ENCODE measurements at places on chromosomes 7 and 10. TPM values are rescaled to one million over a fixed set of nuclear protein-coding genes. Genes with fewer than 3 reads are reported as not detected.
A peak's percentile ranks its signal among the peaks of the same experiment; 100 is the strongest.

DNA sequence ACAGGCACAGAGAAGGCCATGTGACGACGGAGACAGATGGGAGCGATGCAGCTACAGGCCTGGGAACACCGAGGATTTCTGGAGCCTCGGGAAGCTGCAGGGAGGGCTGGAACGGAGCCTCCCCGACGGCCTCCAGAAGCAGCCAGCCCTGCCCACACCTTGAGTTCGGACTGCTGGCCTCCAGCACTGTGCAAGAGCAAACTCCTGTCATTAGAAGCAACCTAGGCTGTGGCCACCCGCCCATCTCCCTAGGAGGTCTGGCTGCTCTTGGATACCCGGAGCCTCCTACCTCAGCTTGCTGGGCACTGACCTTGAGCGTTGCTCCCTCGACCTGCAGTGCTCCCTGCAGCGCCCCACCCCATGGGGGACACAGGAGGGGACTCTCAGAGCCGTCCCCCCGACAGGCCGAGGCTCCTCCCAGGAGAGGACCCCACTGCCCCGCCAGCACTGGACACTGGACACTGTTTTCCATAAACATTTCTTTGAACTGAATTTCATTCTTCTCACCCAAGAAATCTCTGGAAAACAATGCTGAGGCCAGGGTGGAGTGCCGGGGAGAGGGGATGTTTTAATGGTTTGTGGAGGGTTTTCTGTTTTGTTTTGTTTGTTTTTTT lies 22.5 kb upstream of the TNRC18 start:
- DNase-seq: no peak

GRCh38 chr7:141397236-141398163 lies 153.7 kb upstream of the AGK start:
- DNase-seq: no peak

GRCh38 chr7:142313528-142313927 lies 55.7 kb upstream of the PRSS58 start:
- peak; percentile 72 for DNase-seq

DNA sequence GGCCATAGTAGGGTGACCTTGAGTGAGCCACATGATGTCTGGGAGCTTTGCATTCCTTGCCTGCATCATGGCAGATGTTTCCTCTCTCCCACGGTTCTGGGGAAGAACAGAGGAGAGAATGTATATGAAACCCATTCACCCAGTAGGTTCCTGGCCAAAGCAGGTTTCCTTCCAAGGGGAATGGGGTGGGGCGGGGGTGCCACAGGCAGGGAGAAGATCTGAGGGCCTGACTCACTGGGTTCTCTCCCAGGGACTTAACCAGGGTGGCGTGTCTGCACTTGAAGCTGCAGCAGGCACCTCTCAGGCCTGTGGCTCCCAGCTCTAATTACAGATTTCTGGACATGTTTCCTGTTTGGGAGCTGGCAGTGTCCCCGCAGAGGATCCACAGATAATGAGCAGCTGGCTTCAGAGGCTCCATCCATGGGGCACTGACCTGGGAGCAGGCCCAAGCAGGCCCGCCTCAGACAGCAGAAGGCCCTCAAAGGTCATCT lies 50.2 kb upstream of the ZMIZ1 start:
- no peak for DNase-seq

DNA sequence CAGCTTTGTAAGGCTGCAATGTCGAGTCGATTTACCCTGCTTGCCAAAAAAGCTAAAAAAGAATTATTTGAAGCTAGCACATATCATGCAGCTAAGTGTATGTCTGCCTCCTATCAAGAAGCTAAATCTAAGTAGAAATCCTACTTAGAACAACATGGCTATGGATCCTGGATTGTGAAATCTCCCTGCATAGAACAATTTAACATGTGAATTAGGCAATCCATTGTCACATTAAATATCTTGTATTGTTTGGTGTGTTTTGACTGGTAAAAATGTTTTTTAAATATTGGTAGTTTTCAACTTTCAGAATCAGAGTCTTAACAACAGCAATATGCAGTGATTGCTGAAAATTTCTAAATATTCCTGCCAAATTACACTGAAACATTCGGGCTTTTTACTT lies 73.3 kb downstream of the SKIDA1 start:
- DNase-seq: no peak

DNA sequence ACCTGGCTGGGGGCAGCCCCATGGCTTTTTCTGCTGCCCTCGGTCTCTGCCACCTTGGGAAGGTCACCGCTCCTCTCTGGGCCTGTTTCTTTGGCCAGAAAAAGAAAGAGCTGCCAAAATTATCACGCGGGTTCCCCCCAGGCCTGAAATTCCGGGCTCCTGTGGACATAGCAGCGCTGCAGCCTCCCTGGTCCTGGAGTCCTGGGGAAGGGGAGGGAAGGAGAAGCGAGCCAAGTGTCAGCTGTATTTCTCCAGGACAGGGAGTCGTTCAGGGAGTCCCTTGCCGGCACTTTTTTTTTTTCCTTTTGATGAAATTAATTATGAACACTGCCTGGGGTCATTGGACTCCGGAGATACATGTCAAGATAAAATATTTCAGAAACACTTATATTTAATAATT lies 152.3 kb upstream of the GPR26 start:
- DNase-seq: no peak

Gene UCMA
- not detected for total RNA-seq

Gene MRLN
- total RNA-seq: not detected

DNA sequence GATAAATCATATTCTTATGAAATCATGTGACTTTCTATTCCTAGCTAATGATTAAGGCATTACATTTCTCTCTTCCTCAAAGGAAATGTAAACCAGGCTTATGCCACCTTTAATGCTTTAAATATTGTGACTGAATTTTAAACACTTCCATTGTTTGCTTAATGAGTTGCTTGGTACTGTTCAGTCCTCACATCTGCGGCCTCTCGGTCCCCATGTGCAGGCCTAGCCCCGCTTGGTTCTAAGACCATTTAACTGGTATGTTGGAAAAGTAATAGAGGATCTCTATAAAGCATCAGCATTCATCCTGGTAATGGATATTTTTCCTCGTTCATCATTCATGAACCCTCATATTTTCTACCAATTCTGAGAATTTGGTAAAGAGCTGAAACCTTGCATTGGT lies 27.4 kb downstream of the THSD7A start:
- no peak for DNase-seq

- no peak for DNase-seq
These were observed 16.9 kb downstream of the ZNF92 start for GRCh38 chr7:65390588-65390987.

Gene BICC1
- total RNA-seq: not detected

DNA sequence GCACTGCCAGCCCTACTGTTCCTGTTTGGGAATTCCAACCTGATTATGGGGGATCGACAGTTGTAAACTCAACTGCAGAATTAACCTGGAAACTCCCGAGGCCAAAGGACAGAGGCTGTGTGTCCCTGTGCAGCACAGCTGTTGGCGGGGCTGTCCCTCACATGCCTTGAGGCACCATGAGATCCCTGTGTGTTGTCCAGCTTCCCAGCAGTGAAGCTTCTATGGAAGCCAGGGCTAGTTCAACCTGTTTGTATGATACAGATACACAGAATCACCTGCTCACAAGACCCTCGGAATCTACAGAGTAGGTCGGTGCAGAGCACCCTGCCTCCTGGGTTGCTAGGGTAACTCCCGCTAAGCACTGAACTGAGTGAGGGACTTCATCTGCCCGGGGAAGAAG lies 61.0 kb upstream of the EFCAB10 start:
- no peak for DNase-seq

- no peak for DNase-seq
These were observed 5.8 kb downstream of the DLX6 start for GRCh38 chr7:97011104-97011503.

GRCh38 chr10:131902211-131902610 lies 1.4 kb downstream of the PPP2R2D start:
- no peak for DNase-seq

Gene UPK3BL2
- total RNA-seq: 8.2 TPM

DNA sequence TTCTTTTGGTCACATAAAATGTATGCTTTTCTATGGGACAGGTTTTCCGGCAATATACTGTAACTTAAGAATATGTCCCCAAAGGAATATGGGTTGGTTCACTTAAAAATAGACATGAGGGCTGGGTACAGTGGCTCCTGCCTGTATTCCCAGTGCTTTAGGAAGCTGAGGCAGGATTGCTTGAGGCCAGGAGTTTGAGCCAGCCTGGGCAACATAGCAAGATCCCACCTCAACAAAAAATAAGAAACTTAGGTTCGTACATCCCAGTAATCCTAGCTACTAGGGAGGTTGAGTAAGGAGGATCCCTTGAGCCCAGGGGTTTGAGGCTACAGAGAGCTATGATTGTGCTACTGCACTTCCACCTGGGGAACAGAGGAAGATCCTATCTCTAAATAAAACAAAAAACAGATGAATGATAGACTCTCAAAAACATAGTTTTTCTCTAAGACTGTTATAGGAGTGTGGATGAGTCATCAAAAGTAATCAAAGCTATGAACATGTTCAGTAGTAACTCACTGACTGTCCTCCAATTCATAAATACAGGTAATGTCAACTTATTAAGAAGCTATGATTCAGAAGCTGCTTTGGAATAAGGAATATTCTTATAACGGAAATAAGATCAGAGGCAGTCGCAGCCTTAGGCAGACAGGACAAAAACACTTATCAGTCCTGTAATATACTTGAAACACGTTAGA lies 2.6 kb upstream of the SEC31B start:
- DNase-seq: no peak

Gene CDH23
- total RNA-seq: 1.6 TPM

DNA sequence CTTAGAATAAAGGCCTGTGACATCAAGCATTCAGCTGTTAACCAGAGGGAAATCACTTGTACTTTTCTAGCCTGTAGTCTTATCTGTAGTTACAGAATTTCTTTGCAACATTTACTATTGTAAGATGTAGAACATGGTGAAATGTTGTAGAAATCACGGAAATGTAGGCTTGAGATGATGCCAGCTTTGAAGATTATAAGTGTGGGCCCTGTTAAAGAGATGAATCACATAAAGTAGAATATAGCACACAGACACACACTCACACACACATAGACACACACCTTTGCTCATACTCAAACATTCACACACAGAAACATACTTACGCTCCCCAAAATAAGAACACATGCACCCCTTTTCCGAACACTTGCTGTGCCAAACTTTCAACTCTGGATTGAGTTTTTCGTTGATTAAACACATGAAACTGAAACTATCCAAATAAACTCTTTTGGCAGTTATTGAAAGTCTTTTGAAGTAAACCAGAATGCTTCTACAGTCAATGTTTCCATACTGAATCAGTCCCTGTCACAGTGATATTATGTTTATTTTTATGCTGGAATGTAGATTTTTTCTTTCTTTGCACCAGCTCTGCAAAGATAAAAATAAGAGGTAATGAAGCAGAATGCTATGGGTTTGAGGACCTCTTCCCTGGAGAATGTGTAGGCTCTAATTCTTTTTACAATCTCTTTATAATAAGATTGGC lies 230.3 kb upstream of the MEOX2 start:
- DNase-seq: no peak

Data from activated naive CD4-positive, alpha-beta T cell treated with anti-CD3 and anti-CD28 coated beads for 36 hours (primary cell).